ENCODE measurements at places on chromosomes 4 and X.

DNA sequence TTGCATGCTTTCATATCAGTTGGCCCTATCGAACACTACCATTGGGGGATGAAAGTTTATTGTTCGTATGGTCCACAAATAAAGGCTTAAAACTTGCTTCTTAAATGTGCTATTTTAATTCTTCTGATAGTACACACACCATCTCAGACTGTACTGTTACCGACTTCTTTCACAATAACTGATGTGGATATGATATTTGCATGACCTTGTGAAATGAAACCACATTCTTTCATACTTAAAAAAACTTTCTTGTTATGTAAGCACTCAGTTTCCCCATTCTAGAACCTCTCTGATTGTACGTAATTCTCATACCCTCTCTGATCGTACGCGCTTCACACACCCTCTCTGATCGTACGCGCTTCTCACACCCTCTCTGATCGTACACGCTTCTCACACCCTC lies 12.0 kb upstream of the WDR19 start:
- DNase-seq: no peak

DNA sequence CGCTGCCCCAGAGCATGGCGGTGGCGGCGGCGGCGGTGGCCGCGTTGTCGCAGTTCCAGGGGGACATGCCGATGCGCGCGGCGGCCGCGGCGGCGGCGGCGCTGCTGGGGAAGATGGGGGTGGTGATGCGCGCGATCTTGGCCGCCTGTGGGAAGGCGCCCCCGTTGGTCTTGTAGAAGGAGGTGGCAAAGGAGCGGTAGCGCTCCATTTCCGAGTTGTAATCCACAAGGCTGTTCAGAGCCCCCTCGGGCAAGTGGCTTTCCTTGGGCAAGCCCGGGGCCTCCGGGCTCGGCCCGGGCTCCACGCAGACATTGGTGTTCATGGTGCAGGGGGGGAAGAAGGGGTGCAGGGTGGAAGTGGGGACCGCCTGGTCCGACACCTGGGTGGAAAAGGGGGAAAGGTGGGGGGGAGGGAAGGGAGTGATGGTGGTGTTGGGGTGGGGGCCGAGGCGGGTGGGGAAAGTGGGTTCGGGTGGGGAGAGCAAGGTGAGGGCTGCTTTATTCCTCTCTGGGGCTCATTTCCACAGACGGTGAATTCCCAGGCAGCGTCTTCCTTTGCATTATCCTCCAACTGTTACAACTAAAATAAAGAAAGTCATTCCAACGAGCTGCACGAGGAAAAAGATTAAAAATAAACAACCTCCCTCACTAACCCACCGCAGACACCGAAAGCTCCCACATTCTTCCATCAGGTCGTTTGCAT lies 3.1 kb downstream of the CXXC4 start:
- no peak for DNase-seq

DNA sequence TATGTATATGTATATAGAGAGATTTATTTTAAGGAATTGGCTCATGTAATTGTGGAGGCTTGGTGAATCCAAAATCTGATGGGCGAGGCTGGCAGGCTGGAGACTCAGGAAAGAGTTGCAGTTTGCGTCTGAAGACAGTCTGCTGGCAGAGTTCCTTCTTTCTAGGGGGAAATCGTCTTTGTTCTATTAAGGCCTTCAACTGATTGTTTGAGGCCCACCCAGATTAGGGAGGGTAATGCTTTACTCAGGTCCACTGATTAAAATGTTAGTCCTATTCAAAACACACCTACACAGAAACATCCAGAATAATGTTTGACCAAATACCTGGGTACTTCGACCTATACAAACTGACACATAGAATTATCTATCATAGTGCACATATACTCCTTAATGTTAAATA lies 149.5 kb downstream of the NAA11 start:
- no peak for DNase-seq

GRCh38 chr4:46385946-46386345 lies 4.0 kb downstream of the GABRA2 start:
- DNase-seq: no peak

DNA sequence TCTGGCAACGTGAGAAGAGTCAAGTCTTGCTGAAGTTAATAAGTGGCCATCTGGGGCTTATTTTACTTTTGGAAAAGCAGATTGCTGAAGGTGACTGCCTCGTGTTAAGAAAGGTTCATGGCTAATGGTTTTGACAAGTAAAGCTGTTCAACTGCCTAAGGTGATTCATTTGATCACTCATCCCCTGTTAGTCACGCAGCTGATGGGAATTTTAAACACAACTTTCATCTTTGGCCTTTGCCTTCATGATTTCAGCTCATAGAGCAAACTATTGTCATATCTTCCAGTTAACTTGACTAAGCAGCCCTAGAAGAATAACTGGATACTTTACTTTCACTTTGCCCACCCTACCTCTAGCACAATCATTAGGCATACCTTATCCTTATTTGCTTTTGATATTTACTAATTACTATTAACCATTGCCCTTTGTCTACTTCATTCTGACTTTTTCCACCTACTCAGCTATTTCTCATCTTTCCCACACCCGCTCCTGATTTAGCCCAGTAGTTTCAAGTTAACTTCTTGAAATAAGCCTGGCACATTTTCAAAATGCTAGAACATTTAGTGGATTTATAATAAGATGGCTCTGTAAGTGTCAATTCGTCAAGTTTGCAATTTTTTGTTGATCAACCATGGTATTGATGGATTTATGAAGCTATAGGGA lies 170.6 kb upstream of the S100G start:
- no peak for DNase-seq

GRCh38 chrX:44303119-44303518 lies 40.4 kb downstream of the EFHC2 start:
- DNase-seq: no peak

DNA sequence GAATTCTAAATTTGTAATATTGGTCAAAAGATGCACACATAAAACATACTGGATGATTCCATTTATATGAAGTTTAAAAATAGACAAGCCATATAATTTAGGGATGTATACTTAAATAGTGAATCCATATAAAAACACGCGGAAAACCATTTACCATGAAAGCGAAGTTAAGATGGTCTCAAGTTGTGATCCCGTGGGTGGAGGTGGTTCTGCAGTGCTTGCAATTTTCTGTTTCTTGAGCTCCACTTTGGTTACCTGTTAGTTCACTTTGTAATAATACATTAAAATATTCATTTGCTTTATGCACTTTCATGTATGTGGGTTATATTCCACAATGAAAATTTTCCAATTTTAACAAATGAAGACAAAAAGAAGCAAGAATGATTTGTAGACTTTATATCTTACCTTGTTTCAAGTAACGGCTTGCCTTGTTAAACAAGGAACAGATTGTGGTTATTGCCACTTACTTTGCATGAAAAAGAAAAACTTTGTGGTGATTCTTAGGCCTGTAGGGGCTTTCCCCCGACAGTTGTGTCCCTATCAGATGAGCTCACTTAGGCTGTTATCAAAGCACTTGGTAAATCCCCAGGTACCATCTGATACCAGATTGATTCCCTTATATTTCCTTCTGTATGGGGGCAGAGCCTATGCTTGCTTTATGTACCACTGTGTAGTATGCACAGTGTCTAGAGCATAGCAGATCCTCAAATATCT lies 12.2 kb downstream of the UCP1 start:
- no peak for DNase-seq

- DNase-seq: no peak
Observed at GRCh38 chrX:135543924-135544323, 23.5 kb downstream of the INTS6L start.

GRCh38 chr4:157514711-157515110 lies 294.2 kb downstream of the GRIA2 start:
- DNase-seq: no peak

DNA sequence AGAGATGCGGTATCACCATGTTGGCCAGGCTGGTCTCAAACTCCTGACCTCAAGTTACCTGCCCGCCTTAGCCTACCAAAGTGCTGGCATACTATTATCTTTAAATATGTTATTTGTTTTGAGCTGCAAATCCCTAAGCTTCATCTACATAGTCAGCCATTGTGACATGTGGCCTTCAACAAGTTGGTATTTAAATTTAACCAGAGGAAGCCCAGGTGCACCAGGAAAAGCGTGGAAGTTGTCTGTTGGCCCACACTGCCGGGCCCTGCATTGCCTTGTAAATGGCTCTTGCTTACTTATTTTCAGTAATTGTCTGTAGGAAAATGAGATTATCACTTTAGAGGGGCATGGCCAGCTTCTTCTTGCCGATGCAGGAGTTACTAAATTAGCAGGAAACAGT lies 6.0 kb downstream of the WWC2 start:
- no peak for DNase-seq

DNA sequence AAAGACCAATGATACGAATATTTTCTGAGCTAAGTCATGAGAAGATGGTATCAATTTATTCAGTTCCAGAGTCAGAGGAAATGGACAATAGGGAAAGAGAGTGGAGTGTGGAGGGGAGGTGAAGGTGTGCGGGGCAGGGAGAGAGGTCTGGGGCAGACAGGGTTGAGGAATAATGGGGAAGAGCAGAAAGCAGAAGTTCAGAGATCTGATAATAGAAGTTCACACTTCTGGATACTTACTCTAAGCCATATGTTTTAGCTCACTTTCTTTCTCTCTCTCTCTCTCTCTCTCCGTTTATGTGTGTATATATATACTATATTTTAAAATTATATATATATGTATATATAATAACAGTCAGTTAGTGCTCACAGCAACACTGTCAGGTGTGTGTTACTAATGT lies 40.4 kb downstream of the FOXR2 start:
- no peak for DNase-seq

DNA sequence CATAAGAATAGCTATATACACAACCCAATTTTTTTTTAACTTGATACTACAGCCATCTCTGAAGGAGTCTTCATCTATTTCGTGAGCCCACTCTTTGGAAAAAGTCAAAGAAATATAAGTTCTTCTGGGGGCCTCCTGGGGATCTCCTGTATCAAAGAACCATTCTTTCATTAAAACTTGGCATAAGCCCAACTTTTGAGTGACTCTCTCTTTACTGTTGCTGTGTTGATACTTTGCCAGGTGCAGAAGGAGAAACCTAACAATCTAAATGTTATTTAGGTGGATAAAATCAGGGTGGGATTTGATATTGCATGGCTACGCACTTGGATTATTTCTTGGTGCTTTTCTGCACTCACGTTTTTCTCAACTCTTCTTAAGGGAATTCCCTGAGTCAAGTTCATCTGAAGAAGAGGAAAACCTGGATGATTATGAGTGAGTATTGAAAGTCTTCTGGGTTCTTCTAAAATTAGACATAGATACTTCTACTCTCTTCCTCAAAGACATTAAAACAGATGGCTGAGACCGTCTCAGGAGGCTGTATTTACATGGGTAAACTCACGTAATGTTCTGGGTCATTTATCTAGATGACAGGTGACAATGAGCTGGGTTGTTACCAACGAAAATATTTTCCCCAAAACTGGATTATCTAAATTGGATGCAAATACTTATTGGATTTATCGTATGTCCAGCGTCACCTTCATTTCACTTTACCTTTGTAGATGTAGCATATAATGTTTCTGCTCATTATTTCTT lies 25.2 kb downstream of the BMX start:
- DNase-seq: no peak

DNA sequence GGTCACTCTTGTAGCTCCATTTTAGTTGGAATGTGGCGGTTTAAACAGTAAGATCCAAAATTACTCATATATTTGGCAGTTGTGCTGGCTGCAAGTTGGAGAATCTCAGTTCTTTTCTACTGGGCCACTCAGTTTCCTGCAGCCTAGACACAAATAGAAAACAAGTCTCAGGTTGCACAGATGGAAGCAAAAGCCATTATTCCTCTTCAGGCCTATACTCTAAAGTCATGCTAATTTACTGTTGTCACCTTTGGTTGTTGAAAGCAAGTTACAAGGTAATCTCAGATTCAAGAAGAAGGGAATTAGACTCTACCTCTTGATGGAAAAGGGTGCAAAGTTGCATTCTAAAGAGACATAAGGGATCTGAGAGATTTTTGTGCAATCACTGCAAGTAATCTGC lies 345.4 kb downstream of the ADAM29 start:
- no peak for DNase-seq

DNA sequence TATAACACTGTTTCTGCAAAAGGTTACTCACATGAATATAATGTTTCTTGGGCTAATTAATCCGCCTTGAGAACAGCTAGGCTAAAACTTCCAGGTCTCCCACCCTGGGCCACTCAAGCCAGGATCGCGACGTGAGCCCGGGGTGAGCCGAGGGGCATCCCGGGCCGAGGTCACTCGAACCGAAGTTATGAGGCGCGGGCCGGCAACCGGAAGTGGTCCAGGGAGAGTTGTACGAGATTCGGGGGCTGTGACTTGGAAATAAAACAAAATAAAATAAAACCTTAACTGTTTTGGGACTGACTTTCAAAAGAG lies 317 bp downstream of the CMC4 start:
- DNase-seq: no peak

DNA sequence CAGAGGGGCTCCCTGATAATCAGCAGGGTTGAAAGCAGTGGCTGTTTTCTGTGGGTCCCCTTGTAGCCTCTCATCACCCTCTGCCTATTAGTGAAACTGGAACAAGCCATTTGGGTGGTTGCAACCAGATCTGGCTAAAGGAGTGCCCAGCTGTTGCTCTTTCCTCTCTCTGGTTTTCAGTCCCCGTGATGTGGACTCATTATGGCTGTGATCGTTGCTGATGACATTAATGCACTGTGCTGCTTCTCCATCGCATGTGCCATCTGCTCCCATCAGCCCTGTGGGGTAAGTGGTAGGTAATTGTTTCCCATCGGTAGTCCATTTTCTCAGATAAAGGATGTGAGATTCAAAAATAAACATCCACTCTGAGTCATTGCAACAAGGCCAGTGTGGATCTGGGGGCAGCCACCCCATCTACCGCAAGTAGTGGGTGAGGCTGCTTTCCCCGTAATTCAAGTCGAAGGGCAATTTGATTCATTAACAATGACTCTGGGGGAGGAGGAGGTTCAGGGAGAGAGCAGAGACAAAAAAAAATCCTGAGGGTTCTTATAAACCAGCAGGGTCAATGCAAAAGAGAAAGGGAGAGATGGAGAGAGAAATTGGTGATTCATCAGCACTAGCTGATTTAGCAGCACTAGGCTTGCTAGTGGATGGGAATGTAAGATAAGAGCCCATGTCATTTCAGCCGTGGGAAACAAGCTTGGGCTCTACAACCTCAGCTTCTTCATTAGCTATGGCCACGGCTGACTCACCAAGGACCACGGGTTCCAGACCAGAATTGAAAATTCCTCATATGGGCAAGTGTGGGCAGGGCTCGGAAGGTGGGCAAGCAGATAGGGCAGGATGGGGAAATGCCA lies 357.8 kb downstream of the MID1IP1 start:
- DNase-seq: peak; percentile 70
